Esophagus squamous epithelium (tissue), 5 donors: ENCODE measurements at places on chromosomes 2 and 18.

DNA sequence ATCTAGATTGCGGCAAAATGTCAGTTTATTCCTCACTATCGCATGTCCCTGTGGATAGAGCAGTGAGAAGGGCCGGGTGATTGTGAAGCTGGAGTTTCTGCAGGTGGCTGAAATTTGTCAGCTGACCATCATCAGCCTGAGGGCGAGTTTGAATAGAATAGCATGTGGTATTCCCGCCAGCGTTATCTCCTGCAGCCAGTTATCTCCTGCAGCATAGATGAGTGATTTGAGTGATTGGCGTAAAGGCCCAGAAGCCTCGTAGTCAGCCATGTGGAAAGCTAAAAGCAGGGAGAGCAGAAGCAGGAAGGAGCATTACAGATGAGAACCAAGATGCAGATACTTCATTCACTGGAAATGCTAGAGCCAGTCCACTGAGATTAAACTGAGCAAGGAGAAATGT, 65.5 kb downstream of the CABLES1 start:
- DNase-seq, result no peak

DNA sequence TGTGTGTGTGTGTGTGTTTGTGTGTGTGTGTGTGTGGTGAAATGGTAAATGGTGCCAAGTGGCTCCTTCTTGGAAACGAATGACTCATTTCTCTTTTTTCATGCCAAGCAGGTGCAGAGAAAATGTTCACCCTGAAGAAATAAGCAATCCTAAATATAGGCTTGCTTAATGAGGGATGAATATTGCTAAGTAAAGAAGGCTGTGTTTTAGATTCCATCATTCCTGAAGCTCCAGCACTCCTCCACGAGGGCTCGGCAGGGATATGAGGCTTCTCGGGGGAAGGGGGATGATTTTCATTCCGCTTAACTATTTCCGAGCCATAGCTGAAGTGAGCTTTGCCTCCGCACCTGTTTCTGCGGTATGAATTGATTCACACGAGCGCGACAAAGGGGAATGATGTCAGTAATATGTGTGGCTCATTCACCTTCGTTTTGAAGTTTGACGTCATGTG, 72.9 kb downstream of the TSN start:
- no peak for DNase-seq

GRCh38 chr2:241868661-241869081, 858 bp upstream of the RTP5 start:
- DNase-seq, result no peak

DNA sequence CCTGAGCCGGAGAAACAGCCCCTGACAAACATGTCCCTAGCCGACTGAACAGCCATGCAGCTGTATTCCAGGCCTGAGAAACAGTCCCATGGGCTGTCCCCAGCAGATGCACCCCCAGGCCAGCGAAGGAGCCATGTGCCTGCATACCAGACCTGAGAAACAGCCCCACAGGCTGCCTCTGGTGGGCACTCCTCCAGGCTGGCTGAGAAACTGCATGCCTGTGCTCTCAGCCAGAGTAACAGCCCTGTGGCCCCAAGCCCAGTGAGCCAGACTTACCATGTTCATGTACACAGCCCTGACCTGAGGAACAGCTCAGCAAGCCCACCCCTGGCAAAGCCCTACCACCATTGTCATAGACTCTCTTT, 24.8 kb downstream of the BOLL start:
- no peak for DNase-seq

GRCh38 chr2:64119369-64119768, 24.9 kb downstream of the PELI1 start:
- DNase-seq, result no peak

DNA sequence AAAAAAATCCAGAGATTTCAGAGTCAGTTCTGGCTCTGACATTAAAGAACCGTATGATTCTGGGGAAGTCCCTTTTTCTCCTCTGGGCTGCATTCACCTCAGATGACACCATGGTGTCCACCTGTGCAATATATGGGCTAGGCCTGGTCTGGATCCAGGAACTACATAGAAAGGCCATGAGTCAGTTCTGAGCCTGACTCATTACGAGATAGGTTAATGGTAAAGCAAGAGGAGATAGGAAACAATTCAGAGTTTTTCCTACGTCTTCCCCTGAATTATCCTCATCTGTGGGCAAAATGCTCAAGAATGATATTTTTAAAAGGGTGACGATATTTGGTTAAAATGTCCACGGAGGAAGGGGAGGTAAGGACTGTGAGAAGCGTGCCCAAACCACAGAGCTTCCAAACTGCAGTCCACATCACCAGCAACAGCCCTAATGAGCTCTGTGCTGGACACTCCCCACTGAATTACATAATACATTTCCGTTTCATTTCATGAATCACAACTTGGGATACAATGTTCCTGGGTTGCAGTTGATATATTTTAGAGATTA, 180.1 kb upstream of the OSR1 start:
- DNase-seq, result no peak

DNA sequence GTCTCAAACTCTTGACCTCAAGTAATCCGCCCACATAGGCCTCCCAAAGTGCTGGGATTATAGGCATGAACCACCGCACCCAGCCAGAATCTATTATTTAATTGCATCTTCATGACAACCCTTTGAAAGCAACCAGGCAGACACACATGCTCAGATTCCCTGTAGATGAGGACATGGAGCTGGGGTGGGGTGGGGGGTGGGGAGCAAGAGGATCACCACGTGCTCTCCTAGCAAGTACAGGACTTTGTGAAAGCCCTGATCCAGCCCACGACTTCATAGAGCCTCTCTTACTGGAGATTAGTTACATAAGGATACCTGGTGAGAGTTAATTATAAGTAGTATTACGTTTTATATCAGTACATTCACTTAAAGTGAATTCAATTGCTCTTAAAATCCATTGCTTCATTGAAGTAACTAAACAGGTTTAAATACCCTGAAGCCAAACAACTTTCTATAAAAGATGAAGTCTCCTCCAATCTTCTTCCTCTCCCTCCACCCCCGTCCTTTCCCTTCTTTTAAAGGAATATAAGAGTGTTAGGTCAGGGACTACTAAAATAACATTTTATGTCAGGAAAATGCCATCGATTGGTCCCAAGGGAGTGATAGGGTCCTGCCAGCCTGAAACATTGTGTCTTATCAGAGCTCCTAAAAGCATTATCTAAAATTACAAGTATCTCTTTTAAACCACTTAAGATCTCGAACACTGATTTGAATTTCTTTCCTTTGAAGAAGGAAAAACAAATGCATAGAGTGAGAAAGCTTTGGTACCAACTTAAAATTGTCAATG, 123.9 kb downstream of the EPHA4 start:
- DNase-seq, result no peak

- no peak for DNase-seq
These were observed 158.6 kb upstream of the HS6ST1 start for GRCh38 chr2:128477026-128477820.

DNA sequence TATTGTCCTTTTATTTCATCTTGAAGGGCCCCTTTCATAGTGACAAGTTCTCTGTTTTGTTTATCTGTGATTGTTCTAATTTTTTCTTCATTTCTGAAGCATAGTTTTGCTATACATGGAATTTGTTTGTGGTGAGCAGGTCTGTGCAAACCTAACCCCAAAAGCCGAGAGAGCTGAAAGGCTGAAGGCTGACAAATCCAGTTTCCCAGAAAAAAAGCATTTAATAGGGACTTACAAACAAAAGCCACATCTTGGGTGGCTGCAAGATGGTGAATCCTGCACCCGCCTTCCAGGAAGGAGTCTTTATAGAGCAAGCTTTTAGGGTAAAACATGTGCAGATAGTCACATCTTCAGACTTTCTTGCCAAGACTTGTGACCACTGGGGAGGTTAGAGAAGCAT, 473.4 kb upstream of the TRIB2 start:
- no peak for DNase-seq

DNA sequence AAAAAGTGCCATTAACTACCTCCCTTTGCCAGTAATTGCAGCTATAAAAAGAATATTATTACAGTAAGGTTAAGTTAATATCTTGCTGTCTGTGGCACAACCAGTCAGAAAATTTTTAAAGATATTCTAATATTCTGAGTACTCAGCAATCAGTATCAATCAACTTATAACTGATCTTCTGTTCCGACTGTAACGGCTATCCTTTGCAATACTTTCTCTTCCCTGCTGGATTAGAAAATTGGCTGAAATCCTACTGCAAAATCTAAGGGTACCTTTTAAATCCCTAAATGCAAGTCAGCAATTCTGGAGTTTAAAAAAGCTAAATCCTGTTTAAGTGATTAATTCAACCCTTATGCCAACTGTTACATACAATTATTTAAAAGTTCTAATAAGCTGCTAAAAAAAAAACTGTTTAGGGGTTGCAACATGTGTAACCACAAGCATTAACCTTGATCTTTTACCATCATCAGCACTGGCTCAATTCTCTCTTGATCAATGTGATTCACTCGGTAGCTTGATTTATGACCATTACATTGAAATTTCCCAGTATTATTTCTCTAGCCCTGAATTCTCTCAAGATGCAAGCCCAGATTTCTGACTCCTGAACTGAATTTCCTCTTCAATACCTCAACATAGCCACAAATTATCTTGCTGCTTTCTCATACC, 20.5 kb downstream of the GAREM1 start:
- DNase-seq, result no peak

DNA sequence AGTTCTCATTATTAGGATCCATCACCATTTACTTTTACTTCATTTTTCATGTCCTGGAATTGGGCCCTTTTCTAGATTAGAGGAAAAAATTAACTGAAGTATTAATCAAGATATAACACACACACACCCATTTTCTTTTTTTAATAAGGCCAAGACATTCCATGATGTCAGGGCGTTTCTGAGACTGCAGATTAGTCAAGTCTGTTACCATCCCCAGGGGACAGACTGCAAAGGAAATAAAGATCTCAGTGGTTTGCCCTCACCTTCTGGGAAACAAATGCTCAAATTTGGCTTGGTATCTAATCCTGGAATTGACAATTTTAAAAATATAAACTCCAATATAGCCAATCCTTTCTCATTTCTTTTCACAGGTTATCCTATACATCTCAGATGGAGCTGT, 27.4 kb downstream of the RMP24 start:
- DNase-seq, result no peak

DNA sequence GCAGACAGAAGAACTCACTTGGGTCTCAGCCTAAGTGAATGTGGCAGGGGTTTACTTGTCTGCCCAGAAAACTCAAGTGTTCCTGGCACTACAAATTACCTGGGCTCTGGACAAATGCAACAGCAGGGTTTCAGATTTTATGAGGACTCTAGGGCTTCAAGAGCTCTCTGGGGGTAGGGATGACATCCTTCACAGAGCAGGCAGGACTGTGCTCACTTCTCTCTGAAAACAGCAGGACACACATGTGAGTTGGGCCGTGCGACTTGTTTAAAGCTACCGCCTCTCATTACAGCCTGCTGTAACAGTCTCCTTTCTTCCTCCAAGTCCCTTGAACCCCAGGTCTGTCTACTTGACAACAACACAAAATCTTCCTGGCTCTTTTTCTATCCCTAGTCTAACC, 212.6 kb downstream of the EN1 start:
- DNase-seq, result no peak

DNA sequence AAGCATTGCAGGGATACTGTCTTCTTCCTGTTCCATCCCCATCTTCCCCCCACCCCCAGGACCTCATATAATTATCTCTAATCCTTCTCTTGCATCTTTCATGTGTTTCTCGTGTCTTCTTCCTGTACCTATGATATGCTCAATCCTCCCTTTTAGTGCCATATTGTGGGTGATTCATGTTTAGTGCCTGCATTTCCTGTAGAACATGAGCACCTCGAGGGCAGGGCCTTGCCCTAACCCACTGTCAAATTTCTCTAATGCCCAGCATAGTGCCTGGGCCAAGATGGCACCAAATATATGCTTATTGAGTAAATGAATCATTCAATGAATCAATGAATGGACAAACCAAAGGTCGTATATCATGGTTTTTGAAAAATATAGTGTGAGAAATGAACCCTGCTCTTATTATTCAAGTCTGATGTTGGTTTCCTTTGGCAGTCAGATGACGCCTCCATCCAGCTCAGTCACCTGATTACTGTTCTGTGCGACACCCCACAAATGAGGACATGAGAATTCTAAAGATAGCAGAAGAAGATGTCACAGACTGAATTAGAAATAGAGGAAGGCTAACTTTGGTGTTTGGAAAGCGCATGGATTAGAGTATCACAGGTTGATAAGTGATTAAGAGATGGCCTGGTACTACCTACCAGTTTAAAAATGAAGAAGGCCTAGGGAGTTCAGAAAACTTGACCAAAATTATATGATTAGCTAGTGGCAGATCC, 278.4 kb downstream of the PRKCE start:
- no peak for DNase-seq

GRCh38 chr2:65025453-65026123, 30.6 kb upstream of the CEP68 start:
- DNase-seq, result no peak

DNA sequence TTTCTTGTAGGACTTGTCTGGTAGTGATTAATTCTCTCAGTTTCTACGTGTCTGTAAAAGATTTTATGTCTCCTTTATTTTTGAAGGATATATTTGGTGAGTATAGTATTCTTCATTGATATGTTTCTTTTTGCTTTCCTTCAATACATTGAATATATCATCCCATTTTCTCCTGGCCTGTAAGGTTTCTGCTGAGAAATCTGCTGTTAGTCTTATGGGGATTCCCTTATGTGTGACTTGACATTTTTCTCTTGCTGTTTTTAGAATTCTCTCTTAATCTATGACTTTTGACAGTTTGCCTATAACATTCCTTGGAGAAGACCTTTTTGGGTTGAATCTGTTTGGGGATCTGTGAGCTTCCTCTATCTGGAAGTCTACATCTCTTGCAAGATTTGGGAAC, 281.0 kb upstream of the MEIS1 start:
- DNase-seq, result no peak

DNA sequence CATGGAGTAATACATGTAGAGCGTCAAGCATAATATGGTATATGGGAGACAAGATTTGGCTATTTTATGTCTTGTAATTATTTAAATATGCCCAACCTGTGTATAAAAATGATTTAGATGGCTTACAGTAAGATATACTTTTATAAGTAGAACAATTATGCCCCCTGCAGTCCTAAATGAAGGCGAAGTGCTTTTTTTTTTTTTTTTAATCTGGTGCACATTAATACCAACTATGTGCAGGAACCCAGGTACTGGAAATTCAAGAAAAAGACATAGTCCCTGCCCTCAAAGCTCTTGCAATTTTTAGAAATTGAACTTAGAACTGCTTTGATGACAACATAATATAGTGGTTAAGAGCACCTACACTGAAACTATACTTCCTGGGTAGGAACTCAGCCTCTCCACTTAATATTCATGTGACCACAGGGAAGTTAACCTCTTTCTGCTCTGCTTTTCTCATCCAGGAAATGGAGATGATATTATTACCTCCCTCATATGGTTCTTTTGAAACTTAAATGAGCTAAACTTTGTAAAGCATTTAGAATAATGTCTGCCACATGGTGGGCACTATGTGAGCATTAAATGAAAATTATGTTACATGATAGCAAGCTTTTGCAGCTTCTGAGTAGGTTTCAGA, 38.1 kb downstream of the AFTPH start:
- DNase-seq, result no peak

DNA sequence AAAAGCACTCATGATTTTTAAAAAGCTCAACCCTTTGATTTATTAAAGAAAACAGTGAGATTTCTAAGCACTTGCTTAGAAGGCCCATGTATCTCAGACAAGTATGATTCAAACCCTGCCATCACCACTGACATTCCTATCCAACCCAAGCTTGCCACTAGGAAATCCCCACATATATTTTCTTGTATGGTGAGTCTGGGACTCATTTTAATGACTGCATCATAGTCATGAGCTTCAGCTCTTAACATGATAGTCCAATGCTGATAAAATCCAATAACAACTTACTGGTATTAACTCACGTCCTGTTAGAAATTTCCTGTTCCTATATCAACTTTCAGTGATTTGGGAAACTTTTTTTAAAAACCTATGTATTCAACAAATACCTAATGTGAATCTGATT, 39.4 kb upstream of the NCKAP5 start:
- DNase-seq, result no peak
